Psoas muscle (tissue), 8 donors: ENCODE measurements at places on chromosomes 7 and 10. TPM values are rescaled to one million over a fixed set of nuclear protein-coding genes. Genes with fewer than 3 reads are reported as not detected.

DNA sequence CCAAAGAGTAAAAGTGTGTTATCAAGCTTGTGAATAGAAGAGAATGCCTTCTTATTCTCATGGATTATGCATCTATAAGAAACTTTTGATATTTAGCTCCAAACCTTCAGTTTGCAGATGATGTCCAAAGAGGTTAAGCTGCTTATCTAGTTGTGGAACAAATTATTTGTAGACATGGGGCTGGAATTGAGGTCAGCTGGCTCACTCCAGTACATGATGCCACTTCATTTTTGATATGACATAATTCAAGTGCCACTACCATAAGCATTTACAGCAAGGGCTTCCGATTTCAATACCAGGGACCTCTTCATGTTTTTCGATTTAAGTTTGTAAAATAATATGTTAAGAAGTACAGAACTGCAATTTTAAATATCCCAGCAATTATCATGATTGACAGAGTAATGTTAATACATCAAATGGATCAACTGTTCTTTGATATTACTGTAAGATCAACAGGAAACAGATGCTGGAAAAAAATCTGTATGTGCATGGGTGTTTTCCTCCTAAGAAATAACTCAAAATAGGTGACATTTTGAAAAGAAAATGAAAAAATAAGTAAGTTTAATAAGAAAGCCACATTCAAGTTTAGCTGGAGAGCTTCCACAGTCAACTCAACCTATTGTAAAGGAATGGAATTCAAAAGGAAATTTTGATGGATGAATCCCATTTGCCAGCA is 12.7 kb downstream of the FAM3C start:
- no peaks in the 10 kb centered on the region for H3K27me3 ChIP-seq
- no peak overlapping the region for H3K4me3 ChIP-seq
- no peak for DNase-seq
- H3K4me1 ChIP-seq: no peaks in the 10 kb centered on the region

DNA sequence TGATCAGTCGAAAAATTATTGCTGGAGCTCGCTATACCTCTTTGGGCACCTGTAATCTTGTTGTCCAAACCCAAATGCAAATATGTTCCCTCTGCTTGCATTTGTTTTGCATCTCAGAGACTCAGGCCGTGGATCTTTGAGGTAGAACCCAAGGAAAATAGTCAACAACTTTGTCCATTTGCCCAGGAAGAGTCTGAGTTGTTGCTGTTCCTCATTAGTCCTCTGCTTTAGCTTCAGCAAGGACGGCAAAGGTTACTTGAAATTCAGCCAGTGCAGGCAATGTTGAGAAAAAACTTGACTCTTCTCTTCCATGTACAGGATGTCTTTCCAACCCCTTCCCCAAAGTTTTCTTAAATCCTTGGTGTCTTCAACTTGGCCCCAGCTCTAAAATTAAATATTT is 45.8 kb downstream of the PDK4 start:
- no peak for DNase-seq
- H3K27me3 ChIP-seq: no peaks in the 10 kb centered on the region
- H3K36me3 ChIP-seq: no peaks in the 10 kb centered on the region
- peak overlapping the region; percentile 97 for H3K27ac ChIP-seq
- peak overlapping the region; percentile 49 for H3K4me3 ChIP-seq

DNA sequence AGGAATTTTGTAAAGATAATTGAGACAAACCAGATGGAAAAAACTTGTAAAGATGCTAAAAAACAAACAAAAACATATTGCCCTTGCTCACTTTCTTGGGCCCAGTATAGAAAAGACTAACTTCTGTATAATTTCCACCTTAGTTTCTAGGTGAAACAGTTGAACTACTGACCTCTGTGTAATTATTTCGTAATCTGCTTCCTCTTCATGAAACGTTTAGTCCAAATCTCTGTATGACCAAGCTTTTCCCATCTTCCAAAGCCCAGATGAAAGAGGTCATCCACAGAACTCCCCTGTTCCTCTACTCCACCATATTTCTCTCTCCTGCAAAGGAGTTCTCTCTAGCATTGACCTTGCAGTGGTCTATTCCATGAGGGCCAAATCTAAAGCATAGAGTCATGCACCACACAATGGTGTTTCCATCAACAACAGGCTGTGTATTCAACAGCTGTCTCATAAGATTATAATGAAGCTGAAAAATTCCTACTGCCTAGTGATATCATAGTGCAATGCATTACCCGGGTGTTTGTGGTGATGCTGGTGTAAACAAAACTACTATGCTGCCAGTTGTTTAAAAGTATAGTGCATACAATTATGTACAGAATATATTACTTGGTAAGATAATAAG is 647.6 kb downstream of the TNS3 start:
- H3K4me1 ChIP-seq: peaks cover 8% of the 10 kb centered on the region
- no peaks in the 10 kb centered on the region for H3K27me3 ChIP-seq
- no peak overlapping the region for H3K4me3 ChIP-seq
- no peak for DNase-seq
- no peaks in the 10 kb centered on the region for H3K36me3 ChIP-seq
- no peak overlapping the region for H3K27ac ChIP-seq

CCDC136 gene
- total RNA-seq: 14.0 TPM

DNA sequence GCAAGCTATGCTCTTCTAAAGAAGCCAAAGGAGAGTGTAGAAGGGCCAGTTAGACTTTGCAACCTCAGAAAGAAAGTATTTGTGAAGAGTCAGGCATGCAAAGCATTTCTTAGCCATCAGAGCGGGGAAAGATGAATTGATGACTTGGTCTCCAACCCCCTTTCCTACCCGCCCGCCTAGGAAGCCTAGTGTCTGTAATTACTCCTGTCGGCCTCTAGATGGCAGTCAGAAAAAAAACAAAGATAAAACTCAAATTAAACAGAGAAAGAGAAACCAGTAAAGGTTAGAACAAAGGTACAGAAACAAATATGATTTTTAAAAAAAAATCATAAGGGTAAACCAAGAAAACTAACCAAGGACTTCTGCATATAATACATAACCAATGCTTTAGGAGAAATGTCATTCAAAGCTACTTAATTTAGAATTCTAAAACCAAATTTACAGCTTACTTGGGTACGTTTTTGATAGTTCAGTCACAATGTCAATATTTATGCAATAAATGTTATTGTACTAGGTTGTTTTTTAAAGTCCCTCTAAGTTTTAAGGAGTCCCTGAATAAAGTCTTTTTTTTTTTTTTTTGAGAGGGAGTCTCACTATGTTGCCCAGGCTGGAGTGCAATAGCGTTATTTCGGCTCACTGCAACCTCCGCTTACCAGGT is 97.6 kb downstream of the LYZL1 start:
- H3K27ac ChIP-seq: no peak overlapping the region
- H3K4me1 ChIP-seq: no peaks in the 10 kb centered on the region
- H3K36me3 ChIP-seq: no peaks in the 10 kb centered on the region
- H3K4me3 ChIP-seq: no peak overlapping the region
- no peak for DNase-seq

NUTM2A gene
- total RNA-seq: 1.0 TPM

DNA sequence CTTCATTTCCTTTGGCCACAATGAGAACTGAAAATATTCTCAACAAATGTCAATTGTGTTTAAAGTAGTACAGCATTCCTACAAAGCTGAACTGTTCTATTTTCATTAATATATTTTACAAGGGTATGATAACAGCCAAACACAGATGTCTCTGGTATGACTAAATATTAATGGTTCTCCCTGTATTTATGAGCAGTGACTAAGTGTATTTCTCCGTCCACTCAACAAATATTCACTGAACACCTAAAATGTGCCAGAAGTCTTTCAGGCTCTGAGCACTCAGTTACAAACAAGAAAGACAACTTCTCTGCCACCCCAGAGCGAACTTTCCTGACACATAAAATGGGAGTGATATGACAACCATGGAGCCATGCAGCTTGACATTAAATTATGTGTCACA is 135.6 kb downstream of the VPS41 start:
- no peaks in the 10 kb centered on the region for H3K27me3 ChIP-seq
- no peak overlapping the region for H3K27ac ChIP-seq
- no peak overlapping the region for H3K4me3 ChIP-seq
- no peak for DNase-seq
- H3K4me1 ChIP-seq: no peaks in the 10 kb centered on the region

GRCh38 chr7:156374335-156374734 is 266.2 kb upstream of the RNF32 start:
- H3K36me3 ChIP-seq: no peaks in the 10 kb centered on the region
- DNase-seq: no peak
- H3K4me1 ChIP-seq: no peaks in the 10 kb centered on the region

DNA sequence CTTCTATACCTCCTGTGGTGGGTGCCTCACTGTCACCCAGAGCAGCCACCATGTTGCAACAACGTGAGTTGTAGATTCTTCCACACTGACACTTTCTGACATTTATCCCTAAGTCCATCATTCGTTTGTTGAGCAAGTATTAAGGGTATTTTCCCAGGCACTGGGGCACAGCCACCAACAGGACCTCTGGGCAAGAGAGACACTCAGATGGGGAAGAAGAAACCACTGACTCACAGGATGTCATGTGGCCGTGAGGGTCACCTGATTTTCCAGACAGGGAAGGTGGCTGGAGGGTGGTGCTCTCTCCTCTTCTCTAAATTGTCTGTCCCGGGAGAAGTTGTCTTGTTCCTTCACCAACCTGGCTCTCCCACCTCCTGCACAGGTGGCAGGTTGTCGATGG is 51.7 kb upstream of the PPIF start:
- H3K27ac ChIP-seq: no peak overlapping the region
- H3K36me3 ChIP-seq: peaks cover 92% of the 10 kb centered on the region
- no peak overlapping the region for H3K4me3 ChIP-seq
- H3K27me3 ChIP-seq: no peaks in the 10 kb centered on the region
- H3K4me1 ChIP-seq: no peaks in the 10 kb centered on the region
- no peak for DNase-seq

GRCh38 chr10:8568401-8568800 is 513.9 kb downstream of the GATA3 start:
- no peak overlapping the region for H3K27ac ChIP-seq
- H3K4me3 ChIP-seq: no peak overlapping the region
- no peak for DNase-seq
- H3K36me3 ChIP-seq: no peaks in the 10 kb centered on the region

DNA sequence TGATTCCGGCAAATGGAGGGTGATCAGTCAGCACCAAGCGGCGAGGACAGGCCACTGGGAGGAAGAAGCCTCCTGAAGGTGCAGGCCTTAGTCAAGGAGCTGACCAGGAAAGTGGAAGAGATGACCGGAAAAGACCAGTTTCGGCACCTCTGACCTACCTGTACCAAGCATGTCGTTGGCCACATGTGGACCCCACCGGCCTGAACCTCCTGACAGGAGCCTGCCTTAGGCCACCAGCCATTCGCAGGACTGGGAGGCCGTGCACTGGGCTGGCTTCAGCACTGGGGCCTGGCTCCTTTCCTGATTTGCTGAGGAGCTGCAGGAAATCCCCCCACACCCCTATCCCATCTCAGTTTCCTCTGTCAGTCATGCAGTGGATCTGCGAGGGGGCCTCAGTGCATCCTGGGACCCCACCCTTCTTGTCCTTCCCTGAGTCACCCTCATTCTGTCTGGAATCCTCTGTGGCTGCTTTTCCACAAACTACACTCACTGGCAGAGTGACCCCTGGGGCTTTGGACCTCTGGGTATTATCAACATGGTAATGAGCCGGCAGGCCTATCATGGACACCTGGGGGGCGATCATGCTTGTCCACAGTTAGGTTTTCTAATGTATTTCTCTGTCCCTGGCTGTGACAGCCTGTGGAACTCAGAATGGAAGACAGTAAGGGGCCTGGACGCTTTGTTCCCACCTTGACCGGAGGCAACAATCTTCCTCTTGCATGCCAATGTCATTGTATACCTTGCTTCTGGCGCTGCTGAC is 33.0 kb downstream of the RAMP3 start:
- no peak for DNase-seq
- H3K36me3 ChIP-seq: no peaks in the 10 kb centered on the region
- peaks cover 4% of the 10 kb centered on the region for H3K27me3 ChIP-seq
- H3K4me1 ChIP-seq: no peaks in the 10 kb centered on the region
- H3K4me3 ChIP-seq: no peak overlapping the region

ADK gene
- total RNA-seq: 32.3 TPM

DNA sequence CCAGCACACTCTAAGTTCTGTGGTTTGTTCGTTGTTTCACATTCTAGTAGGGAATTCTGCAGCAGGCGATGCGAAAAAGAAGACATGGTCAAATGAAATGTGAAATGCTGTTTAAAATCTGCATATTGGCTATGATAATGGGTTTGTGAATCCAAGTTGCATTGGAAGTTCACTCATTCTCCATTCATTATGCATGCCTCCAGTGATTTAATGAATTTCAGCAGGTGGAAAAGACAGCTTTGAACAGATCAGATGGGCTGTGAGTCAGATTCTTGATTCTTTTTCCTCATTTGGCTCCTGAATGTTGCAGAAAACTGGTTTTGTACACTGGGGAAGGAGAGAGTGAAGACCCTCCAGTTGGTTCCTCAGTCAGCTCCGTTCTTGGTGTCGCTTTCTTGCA is 52.1 kb downstream of the PNLIPRP2 start:
- no peaks in the 10 kb centered on the region for H3K27me3 ChIP-seq
- H3K36me3 ChIP-seq: peaks cover 41% of the 10 kb centered on the region
- no peak for DNase-seq

GRCh38 chr10:123415523-123415922 is 250.6 kb upstream of the GPR26 start:
- H3K4me3 ChIP-seq: no peak overlapping the region
- no peaks in the 10 kb centered on the region for H3K27me3 ChIP-seq
- DNase-seq: no peak
- no peaks in the 10 kb centered on the region for H3K36me3 ChIP-seq
- no peaks in the 10 kb centered on the region for H3K4me1 ChIP-seq

SH3PXD2A gene
- total RNA-seq: 20.3 TPM

DNA sequence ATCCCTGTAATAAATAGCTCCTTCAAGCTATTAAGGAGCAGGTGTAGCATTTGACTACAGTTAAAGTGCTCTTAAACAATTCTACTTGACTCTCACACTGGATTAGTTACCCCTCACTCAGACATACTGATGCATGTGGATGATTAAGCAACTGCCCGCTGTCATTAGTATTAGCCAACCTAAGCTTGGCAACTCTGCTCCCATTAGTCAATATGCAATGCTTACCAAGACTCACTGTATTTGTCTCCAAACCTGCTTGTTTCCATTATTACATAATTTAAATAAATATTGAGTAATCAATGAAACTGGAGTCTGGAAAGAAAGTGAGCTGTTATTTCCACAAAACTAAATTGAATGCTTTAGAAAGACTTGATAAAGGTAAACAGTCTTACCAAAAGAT is 144.0 kb upstream of the ASAH2 start:
- peaks cover 2% of the 10 kb centered on the region for H3K36me3 ChIP-seq
- no peak for DNase-seq
- H3K4me1 ChIP-seq: peaks cover 40% of the 10 kb centered on the region
- H3K27me3 ChIP-seq: no peaks in the 10 kb centered on the region
- no peak overlapping the region for H3K27ac ChIP-seq

TRIM56 gene
- 15.7 TPM for total RNA-seq

DNA sequence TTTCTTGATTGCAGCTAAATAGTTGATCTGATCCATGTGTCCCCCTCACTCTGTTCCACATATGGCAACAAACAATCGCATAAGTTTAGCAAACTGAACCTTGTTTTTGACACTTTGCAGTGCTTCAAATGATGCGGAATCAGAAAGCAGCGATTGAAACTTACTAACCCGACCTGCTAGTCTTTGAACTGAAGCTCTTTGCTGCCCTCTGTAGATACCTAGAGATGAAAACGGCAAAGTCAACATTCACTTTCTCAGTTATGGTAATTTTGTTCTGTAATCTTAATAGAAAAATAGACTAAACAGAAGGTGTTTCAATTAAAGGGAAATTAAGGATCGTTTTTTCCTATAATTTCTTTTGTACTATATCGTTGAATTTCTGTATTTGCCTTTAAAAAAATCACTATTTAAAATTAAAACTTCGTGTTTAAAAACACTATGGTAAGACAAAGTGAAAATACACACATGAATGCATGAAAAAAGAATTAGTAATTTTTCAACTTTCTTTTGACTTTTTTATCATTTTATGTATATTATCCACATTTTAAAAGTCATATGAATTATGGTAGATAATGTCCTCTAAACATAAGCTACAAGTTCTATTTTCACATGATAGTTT is 276.5 kb downstream of the MAGI2 start:
- no peak for DNase-seq
- no peaks in the 10 kb centered on the region for H3K27me3 ChIP-seq
- no peaks in the 10 kb centered on the region for H3K4me1 ChIP-seq
